ENCODE measurements at places on chromosomes 1 and 21.

- no peak for DNase-seq
Observed at GRCh38 chr1:84855691-84856630, 37.0 kb downstream of the LPAR3 start.

DNA sequence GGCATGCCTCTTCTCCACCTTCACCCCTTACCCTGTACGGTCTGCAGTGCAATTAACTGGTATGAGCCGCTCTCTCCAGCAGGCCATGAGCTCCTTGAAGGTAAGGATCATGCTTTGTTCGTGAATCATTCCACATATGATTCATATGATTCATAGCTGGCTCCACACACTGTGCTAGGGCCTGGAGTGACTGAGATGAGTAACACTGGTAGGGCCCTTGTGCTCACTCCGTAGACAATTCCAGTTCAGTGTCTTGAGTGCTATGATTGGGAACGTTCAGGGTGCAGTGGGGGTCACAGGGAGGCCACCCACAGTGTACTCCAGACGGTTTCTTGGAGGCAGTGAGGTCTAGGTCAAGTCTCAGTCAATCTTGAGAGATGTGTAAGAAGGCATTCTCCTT, 239.8 kb downstream of the LMX1A start:
- no peak for DNase-seq

- DNase-seq, result no peak
Observed at GRCh38 chr1:30331415-30332065, 391.8 kb downstream of the MATN1 start.

DNA sequence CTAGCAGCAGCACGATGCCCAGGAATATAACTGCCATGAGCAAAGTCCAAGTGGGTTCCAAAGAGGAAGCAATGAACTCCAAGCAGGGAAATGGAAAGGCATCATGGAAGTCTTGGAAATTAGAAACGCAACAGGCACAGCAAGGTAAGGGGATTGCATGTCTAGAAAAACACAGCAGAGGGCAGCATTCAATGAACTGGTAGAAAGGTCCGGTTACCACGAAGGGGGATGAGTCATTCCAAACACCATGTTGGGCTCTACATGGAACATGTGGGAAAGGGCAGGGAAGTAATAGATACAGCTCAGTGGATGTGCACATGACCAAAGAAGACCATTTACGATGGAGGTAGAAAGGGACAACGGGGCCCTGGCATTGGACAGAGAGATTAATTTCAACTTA, 36.4 kb downstream of the RXRG start:
- DNase-seq, result no peak

- DNase-seq, result no peak
Observed at GRCh38 chr1:87240661-87241285, 87.9 kb upstream of the LMO4 start.

- DNase-seq, result no peak
Observed at GRCh38 chr1:178528953-178529335, 16.0 kb downstream of the TEX35 start.

DNA sequence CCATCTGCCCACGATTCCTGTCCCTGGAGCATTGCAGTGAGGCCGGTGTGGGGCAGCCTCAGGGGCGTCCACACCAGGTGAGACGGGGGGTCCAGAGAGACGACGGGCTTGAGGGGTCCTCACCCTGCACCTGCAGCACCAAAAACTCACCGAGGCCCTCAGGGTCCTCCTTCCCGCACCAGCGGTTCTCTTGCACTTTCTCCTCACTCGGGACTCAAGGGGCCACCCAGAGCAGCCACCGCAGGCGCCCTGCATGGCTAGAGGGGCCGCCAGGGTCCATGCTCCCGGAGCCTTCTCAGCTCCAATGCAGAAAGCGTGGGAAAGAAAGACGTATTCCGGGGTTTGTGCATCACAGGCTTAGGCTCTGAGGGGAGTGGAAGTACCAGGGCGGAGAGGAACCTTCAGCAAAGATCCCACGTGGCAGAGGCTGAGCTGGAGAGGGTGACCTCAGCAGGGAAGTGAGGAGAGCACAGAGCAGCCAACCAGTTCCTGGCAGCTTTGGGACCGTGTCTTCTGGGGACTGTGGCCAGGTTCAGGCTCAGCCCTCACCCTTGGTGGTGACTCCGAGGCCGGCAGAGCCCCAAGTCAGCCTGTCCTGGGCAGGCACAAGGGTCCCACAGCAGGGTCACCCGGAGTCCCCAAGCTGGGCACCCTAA, 19.5 kb upstream of the COL6A2 start:
- DNase-seq, result no peak

GRCh38 chr1:47031585-47031984, 8.1 kb downstream of the CYP4X1 start:
- no peak for DNase-seq

DNA sequence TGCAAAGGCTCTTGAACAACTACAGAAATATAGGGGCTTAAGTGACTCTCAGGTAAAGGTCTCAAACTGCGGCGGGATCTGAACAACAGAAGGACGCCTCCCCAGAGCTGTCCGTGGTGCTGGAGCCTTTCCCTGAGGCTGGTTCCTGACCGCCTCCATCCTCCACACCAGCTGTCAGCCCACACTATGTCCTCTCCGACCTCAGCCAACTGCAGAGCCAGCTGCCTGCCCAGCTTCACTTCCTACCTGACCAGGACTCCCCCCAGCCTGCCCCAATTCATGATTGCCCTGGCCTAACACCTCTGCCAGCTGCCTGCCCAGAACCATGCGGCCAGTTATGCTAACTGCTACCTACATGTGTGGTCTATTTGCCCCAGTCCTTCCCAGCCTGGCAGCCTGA, 63.6 kb upstream of the ZC3H12A start:
- no peak for DNase-seq

DNA sequence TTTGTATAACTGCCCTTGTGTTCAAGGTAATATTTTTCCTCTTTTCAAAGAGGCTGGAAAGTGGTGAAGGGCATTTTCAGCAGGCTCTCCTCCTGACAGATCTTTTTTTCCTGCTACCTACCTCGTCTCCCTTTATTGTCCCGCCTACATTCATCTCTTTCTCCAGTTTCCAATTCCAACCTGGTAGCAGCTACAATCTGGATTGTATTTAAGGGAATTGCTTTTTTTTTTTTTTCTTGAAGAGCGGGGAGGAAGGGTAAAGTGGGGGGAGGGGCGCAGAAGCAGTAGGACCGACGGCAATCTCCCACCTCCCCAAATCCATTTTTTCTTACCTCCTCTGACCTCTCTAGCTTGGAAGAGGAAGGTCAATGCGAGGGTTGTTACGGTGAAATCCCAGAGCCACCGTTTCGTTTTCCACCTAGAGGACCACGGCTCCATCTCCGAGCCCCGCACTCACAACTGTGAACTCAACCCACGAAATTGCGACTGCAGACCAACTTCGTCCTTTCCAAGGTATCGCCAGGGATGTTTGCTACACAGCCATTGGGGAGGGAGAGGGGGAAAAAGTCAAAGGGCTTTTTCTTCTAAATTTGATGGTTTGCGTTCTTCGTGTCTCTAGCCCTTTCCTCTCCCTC, 464 bp downstream of the COL11A1 start:
- no peak for DNase-seq

DNA sequence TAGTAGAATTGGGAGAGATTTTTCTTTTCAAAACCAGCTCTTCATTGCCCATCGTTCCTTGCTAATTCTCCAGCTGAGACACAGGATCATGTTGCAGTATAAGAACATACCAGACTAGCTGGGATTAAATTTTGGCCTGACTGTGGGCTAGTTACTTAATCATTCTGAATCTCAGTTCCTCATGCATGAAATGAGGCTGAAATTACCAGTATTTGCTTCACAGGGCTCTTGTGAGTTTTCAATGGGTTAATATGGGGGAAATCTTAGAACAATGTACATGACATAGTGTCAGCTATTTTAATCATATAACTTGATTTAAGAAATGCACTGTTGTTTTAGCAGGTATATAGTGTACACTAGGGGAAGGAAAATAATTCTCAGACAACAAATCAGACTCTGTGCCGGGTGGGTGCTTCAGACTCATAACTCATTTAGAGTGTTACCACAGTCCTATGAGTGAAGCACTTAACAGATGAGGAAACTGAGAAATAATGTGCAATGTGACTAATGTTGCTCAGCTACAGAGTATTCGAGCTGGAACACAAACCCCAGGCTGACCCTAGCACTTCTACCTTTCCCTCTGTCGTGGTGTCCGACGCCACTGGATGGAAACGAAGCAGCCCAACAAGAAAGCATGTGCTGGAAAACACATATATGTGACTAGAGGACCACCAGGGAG, 137.6 kb upstream of the SGIP1 start:
- no peak for DNase-seq

DNA sequence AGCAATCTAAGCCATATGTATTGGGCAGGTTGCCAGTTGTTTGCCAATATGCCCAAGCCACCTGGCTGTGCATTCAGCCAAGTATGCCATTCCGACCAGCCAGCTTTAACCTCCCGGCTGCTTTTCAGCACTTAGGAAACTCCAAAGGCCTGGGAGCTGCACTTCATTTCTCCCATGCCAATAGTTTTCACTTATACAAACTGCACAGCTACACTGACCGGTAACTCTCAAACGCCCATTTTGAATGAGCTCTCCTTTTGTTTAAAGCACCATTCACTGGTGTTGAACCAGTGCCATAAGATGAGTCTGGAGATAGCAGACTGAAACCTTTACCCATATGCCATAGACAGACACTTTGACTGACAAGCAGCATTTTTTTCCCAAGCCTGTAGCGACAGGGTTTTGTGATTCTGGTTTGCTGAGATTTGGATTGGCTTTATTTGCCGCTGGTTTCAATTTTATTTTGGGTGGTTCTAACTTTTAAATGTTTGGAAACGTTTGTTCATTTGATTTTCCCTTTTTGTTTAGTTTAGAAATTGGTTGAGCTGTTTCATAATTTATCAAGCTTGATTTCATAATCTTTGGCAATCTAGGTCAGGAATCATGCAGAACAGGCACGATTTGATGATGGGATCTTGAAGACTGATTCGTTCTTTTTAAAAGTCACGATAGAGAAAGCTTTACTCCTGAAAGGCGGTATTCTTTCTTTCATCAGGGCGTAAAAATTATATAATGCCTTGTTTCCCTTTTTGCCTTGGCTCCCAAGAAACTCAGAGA, 144.6 kb downstream of the NFIA start:
- no peak for DNase-seq

- DNase-seq, result no peak
Observed at GRCh38 chr1:156773607-156774006, 6.3 kb downstream of the PRCC start.

- DNase-seq, result no peak
Observed at GRCh38 chr1:201912832-201913231, 24.1 kb downstream of the SHISA4 start.

- DNase-seq, result no peak
Observed at GRCh38 chr1:242586360-242586680, 61.8 kb upstream of the PLD5 start.

GRCh38 chr1:197174818-197175217, 28.3 kb upstream of the ASPM start:
- no peak for DNase-seq

GRCh38 chr1:224880593-224881307, 48.7 kb upstream of the DNAH14 start:
- no peak for DNase-seq

GRCh38 chr1:226960256-226960655, 20.2 kb downstream of the COQ8A start:
- no peak for DNase-seq

DNA sequence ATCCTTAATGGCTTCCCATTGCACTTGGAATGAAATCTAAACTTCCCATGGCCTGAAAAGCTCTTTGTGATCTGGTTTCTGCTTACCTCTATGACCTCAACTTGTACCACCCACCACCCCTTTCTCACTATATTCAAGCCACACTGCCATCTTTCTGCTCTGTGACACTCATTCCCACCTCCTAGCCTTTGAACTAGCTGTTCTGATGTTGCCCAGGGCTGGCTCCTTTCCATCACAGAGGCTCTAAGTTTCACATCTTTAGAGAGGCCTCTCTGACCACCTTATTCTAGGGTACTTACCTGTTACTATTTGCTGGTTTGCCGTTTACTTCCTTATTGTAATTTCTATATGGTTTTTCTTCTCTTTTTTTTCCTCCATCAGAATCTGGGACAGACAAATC, 4.2 kb downstream of the MPZL1 start:
- no peak for DNase-seq

DNA sequence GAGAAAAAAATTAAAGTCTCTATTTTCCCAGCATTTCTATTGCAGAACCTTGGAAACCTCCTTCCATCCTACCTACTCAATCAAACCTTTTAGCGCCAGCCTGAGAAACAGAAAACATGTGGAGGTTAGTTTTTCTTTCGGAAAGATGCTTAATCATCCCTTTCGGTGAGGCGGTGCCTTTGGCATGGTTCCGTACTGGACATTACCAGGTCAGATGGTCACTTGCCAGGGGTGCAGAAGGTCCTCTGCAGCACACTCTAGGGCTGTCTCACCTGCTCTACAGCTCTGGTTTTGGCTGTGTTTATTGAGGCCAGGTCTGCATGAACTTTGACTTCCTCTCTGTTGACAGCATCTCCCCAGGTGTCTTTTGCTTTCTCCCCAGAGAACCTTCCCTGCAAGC, 121.5 kb downstream of the PLD5 start:
- DNase-seq, result no peak

DNA sequence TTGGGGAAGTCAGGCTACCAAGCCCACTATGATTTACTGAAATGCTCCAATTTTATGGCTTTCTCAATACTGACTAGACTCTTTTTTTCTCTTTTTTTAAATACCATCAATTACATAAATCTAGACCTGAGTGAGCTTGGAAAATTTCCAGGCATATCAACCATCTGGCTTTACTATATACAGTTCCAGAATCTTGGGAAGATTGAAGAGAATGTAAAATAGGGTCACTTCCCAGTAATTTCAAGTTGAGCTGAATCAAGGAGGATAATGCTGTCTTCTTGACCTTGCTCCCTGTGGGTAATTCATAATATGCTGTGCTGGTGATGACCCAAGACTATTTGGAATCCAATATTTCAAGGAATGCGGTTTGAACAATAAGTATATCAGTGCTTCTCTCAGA, 108.1 kb downstream of the MAP3K21 start:
- DNase-seq, result no peak

DNA sequence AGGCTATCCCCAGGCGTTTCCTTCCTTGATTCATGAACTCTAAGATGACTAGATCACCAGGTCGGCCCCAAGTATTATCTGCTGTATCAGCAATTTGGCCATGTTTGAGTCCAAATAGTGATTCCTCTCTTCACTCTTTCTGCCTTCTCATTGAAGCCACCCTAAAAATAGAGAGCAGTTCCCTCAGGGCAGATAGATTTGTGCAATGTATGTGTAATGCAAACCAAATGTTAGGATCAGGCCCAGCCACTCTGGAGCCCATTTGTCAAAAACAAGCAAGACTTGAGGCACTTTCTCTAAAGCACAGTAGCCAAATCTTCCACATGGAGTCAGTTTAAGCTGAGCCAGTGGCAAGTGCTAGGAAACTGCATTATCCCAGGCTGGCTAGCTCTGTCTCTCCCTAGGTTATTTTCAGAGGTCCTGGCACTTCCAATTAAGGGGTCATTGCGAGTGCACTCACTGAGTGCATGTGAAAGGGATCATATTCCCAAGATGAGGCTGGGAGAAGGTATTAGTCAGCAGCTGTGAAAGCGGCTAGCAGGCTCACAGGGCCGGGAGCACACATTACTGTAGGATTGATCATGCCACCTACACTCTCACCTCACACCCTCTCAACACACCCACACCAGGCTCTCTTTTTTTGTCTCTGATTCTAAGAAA, 97.9 kb upstream of the RAB3GAP2 start:
- no peak for DNase-seq

GRCh38 chr1:159008744-159009188, 941 bp upstream of the IFI16 start:
- peak; percentile 60 for DNase-seq

- DNase-seq, result no peak
Observed at GRCh38 chr1:46689356-46689755, 17.7 kb downstream of the TEX38 start.

GRCh38 chr1:226533220-226533619, 15.3 kb upstream of the STUM start:
- DNase-seq, result no peak
